HEK293T (cell line): ENCODE measurements at places on chromosomes 5 and 9.
A peak's percentile ranks its signal among the peaks of the same experiment; 100 is the strongest.

- DNase-seq: no peak
Observed at GRCh38 chr5:17381932-17382331, 116.1 kb upstream of the TAF11L2 start.

- DNase-seq: no peak
Observed at GRCh38 chr5:32108167-32108566, 66.0 kb downstream of the GOLPH3 start.

DNA sequence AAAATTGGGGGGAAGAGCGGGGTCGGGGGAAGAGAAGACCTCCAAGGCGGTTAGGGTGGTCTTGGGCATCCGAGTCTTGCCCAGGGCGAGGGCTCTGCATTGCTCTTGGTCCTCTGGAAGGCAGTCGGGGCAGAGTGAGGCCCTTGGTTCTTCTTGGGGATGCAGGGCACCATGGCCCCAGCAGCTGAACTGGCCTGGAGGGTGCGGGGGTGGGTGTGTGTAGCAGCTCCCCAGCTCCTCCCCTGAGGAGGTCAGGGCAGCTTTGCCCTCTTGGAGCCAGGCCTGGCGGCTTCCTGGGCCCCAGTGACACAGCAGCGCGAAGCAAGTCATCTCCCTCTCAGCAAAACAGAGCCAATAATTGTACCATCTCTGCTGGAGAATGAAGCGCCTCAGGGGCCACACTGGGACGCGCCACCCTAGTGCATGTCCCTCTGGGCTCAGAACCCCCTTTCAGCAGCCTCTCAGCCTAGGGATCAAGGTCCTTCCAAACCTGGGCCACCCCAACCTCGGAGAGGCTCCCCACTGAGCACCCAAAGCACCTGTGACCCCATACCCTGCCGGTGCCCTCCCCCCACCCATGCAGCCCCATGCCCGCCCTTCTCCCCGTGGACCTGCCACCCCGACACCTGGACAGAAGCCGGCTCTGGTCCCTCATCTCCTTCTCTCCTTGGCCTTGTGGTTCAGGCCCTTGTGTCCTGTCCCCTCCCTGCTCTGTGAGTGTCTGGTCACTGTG lies 10.4 kb upstream of the RXRA start:
- no peak for DNase-seq

GRCh38 chr5:452978-453710 lies 10.2 kb downstream of the EXOC3 start:
- no peak for DNase-seq

DNA sequence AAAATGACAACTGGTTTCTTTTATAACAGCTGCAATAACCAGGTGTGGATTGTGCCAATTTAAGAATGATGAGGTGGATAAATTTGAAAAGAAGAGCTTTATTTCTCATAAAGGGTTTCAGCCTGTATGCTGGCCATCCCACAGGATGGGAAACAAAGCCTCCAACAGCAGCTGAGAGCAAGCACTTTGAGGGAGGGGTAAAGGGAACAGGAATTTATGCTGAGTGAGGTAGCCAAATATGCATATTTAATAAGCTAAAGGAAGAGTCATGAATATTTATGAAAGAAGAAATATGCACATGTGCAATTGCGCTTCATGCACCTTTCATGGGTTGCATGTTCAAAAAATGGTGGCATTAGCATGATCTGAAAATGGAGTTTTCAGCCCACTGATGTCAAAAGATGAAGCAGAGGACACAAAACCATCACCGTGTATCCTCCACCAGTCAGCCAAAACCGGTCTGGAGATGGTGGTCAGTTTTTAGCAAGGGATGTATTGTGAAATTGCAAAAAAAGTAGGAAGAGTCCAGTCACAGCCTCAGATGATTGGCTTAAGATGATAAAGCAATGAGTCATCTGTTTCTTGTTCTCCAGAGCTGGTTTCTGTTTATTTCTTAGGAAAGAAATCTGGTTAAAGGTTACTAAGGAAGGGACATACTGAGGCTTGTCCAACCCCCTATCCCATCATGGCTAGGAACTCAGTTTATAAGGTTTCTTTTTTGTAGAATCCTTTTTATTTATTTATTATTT lies 47.9 kb downstream of the DEPDC1B start:
- DNase-seq: no peak

GRCh38 chr5:151571270-151572173 lies 19.6 kb downstream of the FAT2 start:
- no peak for DNase-seq

DNA sequence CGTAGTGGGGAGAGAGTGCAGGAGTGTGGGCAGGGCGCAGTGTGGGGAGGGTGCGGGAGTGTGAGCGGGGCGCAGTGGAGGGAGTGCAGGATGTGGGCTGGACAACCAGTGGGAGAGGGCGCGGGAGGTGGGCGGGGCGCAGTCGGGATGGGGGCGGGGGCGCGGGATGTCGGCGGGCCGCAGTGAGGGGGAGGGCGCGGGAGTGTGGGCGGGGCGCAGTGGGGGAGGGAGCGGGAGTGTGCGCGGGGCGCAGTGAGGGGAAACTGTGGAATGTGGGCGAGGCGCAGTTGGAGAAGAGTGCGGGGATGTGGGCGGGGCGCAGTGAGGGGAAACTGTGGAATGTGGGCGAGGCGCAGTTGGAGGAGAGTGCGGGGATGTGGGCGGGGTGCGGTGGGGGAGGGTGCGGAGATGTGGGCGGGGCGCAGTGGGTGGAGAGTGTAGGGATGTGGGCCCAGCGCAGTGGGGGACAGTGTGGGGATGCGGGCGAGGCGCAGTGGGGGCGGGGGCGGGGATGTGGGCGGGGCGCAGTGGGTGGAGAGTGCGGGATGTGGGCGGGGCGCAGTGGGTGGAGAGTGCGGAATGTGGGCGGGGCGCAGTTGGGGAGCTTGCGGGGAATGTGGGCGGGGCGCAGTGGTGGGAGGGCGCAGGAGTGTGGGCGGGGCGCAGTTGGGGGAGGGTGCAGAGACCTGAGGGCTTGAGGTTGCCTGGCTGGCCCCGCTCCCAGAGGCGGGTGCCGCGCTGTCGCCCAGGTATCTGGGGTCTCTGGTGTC lies at the start of gene NXNL2:
NXNL2 (plus strand) TSS at position 723 of the 770 bp plus-strand sequence. CDS start 257 bp downstream, outside the sequence.
- DNase-seq: peak; percentile 88

GRCh38 chr9:125851979-125852378 lies 104.8 kb downstream of the PBX3 start:
- no peak for DNase-seq

- no peak for DNase-seq
Observed at GRCh38 chr5:111301264-111301663, 77.1 kb downstream of the CAMK4 start.

- DNase-seq: no peak
Observed at GRCh38 chr5:102547141-102548035, 48.6 kb upstream of the SLCO6A1 start.

DNA sequence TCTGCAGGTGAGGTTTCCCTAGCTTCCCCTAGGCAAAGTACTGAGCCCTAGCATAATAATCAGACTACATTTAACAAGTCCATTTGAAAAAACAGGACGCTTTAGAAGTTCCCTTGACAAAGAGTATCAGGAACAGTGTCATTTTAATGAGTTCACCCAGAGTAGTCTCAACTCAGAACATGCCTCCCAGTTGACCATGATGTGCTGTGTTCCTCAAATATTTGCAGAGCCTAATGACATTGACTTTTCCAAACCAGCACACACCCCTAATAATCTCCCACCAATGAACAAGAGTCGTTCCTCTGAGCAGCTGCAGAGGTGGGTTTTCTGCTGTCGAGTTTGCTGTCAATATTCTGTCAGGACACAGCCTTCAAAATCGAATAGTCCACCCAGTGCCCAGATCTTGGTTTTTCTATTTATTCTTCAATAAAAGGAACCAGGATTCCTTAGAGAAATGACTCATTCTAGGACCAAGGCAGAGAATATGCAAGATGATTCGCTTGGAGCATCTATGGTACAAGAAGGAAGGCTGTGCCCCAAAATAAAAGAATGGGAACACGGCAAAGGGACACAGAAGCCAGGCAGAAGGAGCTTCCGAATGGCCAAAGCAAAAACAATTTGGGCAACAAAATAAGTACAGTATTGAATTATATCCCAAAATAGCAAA lies 57.6 kb downstream of the OTULIN start:
- DNase-seq: no peak

GRCh38 chr9:88979021-88979420 lies 12.2 kb upstream of the S1PR3 start:
- DNase-seq: no peak

- no peak for DNase-seq
Observed at GRCh38 chr9:16329671-16330113, 540.8 kb downstream of the BNC2 start.

DNA sequence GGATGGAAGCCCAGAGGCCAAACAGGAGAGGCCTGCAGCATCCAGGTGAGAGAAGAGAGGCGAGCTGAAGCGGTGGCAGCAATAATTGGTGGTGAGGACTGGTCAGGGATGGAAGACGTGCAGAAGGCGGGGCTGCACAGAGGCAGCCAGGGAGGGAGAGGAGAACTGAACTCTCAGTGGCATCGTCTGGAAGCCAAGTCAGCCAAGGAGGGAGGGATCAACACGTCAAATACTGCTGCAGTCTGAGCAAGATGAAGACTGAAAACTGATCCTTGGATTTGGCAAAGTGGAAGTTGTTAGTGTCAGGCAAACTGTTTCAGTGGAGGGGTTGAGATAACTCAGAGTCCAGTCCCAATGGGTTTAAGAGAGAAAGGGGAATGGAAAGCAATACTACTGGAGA lies 145.4 kb downstream of the CDK5RAP2 start:
- no peak for DNase-seq
